ENCODE measurements at places on chromosomes 11 and 22. TPM values are rescaled to one million over a fixed set of nuclear protein-coding genes. Genes with fewer than 3 reads are reported as not detected.
A peak's percentile ranks its signal among the peaks of the same experiment; 100 is the strongest.

SLC22A9 gene
- not detected for polyA plus RNA-seq

OR56A1 gene
- not detected for polyA plus RNA-seq

C11orf16 gene
- 0.53 TPM for polyA plus RNA-seq

FDXACB1 gene
- 5.8 TPM for polyA plus RNA-seq

RBM14 gene
- polyA plus RNA-seq = 54.6 TPM

- DNase-seq = no peak
These were observed 52.7 kb upstream of the GRAMD1B start for GRCh38 chr11:123377355-123377754.

GRCh38 chr22:32577591-32577990, 103.0 kb downstream of the FBXO7 start:
- DNase-seq = no peak

DNA sequence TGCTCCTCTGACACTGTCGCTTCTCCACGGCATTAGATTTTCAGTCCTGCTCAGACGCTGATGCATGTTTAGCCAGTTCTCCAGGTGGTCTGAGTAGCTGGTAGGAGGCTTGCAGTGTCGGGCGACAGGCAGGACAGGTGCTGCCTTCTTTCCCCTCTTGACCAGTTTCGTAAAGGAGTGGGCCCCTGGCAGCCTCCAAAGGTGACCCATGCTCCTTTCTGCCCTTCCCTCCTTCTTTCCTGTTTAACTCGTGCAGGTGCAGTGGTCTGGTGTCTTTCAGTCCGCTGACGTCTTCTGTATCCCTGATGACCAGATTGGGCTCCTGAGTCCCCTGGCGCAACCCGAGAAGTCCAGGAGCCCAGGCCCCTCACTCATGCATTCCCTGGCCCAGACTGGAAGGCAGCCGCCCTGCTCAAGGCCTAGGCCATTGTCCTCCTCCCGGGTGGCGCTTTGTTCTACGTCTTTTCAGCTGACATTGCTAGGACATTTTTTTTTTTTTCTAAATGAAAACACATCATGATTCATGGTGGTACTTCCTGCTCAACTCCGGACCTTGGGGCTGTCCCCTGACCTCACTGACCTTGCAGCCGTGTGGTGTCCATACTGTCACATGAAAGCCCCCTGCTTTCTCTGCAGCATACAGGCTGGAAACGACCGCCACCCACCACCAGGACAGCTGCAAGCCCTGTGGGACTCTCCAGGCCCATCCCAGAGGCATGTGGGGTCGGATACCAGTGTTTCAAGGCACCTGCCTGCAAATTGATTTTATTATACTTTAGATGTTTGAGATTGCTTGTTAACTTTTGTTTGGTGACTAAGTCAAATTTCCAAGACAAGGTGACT, 25.5 kb upstream of the TXNRD2 start:
- DNase-seq = no peak

DNA sequence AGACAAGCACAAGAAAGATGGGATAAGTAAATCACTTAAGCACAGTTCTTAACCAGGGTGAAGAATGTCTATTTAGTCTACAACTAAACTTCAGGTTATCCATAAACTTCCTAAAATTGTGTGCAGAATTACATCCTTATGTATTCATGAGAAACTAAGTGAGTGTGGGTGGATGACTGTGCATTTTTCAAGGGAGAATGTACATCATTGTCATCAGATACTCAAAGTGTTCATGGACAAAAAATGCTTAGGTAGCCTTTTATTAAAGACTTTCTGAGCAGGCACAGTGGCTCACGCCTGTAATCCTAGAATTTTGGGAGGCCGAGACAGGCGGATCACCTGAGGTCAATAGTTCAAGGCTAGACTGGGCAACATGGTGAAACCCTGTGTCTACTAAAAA, 2023.8 kb downstream of the LRRC4C start:
- no peak for DNase-seq

- no peak for DNase-seq
These were observed 111.9 kb downstream of the EHF start for GRCh38 chr11:34732831-34733230.

- DNase-seq = no peak
These were observed 1.8 kb downstream of the GAS2 start for GRCh38 chr11:22668005-22668796.

DNA sequence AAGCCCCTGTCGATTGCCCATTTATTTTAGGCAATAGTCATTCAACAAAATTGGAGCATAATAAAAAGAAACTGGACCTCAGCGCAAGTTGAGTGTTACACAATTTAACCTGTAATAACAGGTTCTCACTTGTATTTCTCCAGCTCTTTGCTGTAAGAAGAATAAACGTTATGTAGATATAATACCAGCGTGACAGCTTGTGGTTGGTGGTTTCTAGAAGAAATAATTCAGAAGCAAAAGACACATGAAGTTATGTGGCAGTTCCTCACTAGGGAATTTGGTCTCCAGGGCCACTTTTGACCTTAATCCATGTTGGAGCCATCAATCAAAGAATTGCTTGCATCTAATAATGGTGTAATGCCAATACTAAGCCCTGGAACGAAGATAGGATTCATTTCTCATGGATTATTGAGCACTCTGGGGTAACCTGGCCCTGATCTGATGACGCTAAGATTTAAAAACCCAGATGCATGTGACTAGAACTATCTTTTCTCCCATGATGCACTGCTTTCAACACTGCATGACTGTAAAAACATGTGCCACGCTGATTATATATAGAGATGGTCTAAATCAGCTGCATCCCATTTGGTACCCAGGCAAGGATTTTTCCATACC, 129.7 kb upstream of the LDLRAD3 start:
- no peak for DNase-seq

GRCh38 chr11:68256331-68256741, 15.4 kb downstream of the C11orf24 start:
- peak; percentile 18 for DNase-seq

GRCh38 chr11:96026310-96026709, 102.4 kb upstream of the MTMR2 start:
- DNase-seq = no peak

- no peak for DNase-seq
These were observed 70.4 kb downstream of the LDLRAD3 start for GRCh38 chr11:36013950-36014897.

GRCh38 chr11:27209562-27210005, 153.4 kb downstream of the CCDC34 start:
- no peak for DNase-seq

- DNase-seq = no peak
These were observed 28.9 kb downstream of the RAB39A start for GRCh38 chr11:107957109-107957588.
